Karpas-422 (cell line): ENCODE measurements at places on chromosomes 2 and 18. TPM values are rescaled to one million over a fixed set of nuclear protein-coding genes. Genes with fewer than 3 reads are reported as not detected.

Gene UGGT1
- 59.3 and 74.3 TPM in 2 replicates for total RNA-seq

Gene LAMA3
- not detected in 2 replicates for total RNA-seq

Gene IL36G
- total RNA-seq, result not detected in 2 replicates

Gene CLASP1
- total RNA-seq, result 80.7 and 102 TPM in 2 replicates

Gene CCDC93
- 22.6 and 24.6 TPM in 2 replicates for total RNA-seq

Gene SERPINB13
- total RNA-seq, result not detected in 2 replicates

Gene NPAS2
- 0.07 TPM in 1 of 2 replicates, not detected in the other for total RNA-seq

Gene LRATD1
- not detected in 2 replicates for total RNA-seq

Gene AQP4
- not detected in 2 replicates for total RNA-seq

Gene LOXHD1
- not detected in 2 replicates for total RNA-seq

Gene WDSUB1
- 0.29 TPM in 1 of 2 replicates, not detected in the other for total RNA-seq

Gene TUBA3E
- total RNA-seq, result not detected in 2 replicates

Gene SLC11A1
- total RNA-seq, result 1.9 TPM in 1 of 2 replicates, not detected in the other

Gene LHCGR
- total RNA-seq, result not detected in 2 replicates

Gene ABCG5
- total RNA-seq, result not detected in 2 replicates

Gene RAB3GAP1
- 48.2 and 84.6 TPM in 2 replicates for total RNA-seq

Gene AGXT
- total RNA-seq, result not detected in 2 replicates

Gene RAB10
- total RNA-seq, result 67.9 and 104 TPM in 2 replicates

Gene PROM2
- total RNA-seq, result 0.07 and 0.72 TPM in 2 replicates

Gene ACVR1C
- not detected in 2 replicates for total RNA-seq

Gene HOXD13
- not detected in 2 replicates for total RNA-seq

Gene BUB1
- 48.2 and 60.9 TPM in 2 replicates for total RNA-seq

Gene SERPINB10
- not detected in 2 replicates for total RNA-seq

Gene GCG
- total RNA-seq, result not detected in 2 replicates

Gene LIMS3
- total RNA-seq, result 0.26 and 0.40 TPM in 2 replicates

Gene EFEMP1
- total RNA-seq, result 3.2 TPM in 1 of 2 replicates, not detected in the other

Gene HNRNPLL
- total RNA-seq, result 58.3 and 131 TPM in 2 replicates

Gene SCN3A
- total RNA-seq, result not detected in 2 replicates

Gene SOWAHC
- not detected in 2 replicates for total RNA-seq

Gene OTOS
- total RNA-seq, result not detected in 2 replicates

Gene UCN
- 2.5 and 7.1 TPM in 2 replicates for total RNA-seq

Gene KCNF1
- total RNA-seq, result not detected in 2 replicates

Gene ZAP70
- total RNA-seq, result not detected in 2 replicates

Gene LYPD6
- not detected in 2 replicates for total RNA-seq

Gene FAM117B
- total RNA-seq, result 4.6 and 8.0 TPM in 2 replicates

Gene ASAP2
- not detected in 2 replicates for total RNA-seq

Gene FSHR
- not detected in 2 replicates for total RNA-seq

Gene CRYGC
- not detected in 2 replicates for total RNA-seq

Gene HEATR5B
- 21.2 and 53.1 TPM in 2 replicates for total RNA-seq

Gene DUSP19
- total RNA-seq, result 0.04 and 0.26 TPM in 2 replicates

Gene TEX261
- total RNA-seq, result 62.8 and 69.2 TPM in 2 replicates

Gene SH3BP4
- not detected in 2 replicates for total RNA-seq

Gene PFN4
- total RNA-seq, result 2.1 TPM in 1 of 2 replicates, not detected in the other
